ENCODE measurements at places on chromosomes 7 and 10.

DNA sequence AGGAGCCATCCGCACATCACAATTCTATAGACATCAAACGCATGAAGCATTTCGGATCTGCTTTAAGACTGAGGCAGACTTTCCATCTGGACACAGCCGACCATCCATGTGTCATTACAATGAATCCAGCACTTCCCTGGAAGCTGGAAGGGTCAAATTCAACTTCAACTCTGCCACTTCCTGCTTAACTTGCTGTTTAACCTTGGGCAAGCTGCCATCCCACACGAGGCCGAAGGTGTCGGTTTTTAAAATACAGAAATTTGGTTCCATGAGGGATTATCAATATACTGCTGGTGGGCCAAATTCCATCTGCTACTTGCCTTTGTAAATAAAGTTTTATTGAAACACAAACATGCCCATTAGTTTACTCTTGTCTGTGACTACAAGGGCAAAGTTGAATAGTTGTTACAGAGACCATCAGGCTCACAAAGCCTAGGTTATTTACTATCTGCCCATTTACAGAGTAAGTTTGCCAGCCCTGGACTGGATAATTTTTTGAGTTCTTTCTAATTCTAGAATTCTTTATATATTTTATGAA lies 134.6 kb downstream of the FAM204A start:
- no peak for DNase-seq

DNA sequence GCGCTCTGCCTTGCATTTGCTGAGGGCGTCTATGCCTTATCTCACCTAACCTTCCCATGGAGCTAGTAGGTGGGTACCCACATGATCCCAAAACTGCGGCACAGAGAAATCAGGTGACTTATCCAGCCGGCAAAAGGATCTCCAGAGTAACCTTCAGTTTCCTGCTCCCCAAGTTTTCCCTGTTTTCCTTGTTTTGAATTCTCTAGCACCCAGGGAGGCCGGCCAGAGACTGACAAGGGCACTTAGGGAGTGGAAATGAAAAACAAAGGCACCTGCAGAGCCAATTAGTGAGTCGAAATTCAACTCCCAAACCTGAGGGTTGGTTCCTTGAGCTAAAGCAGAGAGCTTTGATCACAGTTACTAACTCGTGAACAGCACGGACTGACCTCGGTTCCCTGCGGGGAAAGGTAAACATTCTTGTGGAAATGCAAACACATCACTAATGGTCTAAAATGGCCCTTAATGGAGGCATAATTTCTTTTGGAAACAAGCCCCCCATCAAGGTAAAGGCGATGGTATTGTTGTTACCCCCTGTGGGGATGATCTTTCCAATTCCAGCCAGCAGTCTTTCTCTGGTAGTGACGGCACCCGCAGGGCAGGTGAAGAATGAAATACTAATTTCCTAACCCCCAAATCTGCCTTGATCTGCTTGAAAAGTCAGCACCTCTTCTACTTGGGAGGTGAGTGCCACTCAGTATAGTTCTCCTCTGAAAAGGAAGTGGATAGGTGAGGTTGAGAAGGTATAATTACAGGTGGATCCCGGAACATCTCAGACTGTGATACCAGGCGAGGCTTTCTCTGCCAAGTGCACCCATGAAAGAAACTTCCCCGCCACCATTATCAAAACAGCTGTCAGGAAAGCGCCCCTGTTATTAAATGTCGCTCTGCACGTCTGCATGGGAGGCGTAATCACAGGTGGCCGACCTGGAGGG lies 365.6 kb upstream of the AUTS2 start:
- DNase-seq = no peak

DNA sequence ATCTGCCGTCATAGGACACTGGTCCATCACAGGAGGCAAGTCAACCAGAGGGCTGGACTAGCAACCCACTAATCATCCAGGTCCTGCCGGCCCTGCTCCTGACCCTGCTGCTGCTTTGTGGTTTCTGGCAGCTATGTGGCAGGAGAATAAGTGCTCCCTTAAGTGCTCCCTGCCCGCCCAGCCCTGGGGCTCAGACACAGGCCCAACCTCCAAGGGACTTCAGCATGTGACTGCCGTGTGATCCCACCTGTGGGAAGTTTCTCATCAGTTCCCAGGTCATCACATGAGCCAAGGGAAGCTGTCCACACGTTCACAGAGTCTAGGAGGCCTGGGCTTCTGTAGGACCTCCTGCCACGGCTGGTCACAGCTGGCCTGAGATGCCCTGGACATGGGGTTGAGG lies 34.2 kb upstream of the ZNF488 start:
- DNase-seq = no peak

GRCh38 chr7:31071645-31072029 lies 19.5 kb downstream of the ADCYAP1R1 start:
- no peak for DNase-seq

- no peak for DNase-seq
These were observed 590.6 kb upstream of the C7orf33 start for GRCh38 chr7:147999962-148000361.

DNA sequence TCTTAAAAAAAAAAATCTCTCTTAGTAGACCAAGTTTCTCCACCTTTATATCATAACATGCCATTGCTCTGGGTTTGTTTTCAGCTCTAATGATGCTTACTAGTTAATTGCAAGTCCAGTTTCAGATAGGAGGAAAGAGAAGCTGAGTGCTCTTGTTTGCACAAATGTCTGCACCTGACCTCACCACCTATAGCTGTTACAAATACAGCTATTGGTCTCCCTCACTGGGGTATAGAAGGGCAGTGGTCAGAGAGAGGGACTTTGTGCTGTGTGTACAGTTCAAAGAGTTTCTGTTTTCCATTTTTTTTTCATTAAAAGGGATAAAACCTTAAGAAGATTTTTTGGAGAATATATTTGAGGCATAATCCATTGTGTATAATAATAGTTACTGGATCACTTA lies 52.7 kb downstream of the TAS2R16 start:
- DNase-seq = no peak

GRCh38 chr10:65566906-65567305 lies 1358.9 kb upstream of the LRRTM3 start:
- DNase-seq = no peak

DNA sequence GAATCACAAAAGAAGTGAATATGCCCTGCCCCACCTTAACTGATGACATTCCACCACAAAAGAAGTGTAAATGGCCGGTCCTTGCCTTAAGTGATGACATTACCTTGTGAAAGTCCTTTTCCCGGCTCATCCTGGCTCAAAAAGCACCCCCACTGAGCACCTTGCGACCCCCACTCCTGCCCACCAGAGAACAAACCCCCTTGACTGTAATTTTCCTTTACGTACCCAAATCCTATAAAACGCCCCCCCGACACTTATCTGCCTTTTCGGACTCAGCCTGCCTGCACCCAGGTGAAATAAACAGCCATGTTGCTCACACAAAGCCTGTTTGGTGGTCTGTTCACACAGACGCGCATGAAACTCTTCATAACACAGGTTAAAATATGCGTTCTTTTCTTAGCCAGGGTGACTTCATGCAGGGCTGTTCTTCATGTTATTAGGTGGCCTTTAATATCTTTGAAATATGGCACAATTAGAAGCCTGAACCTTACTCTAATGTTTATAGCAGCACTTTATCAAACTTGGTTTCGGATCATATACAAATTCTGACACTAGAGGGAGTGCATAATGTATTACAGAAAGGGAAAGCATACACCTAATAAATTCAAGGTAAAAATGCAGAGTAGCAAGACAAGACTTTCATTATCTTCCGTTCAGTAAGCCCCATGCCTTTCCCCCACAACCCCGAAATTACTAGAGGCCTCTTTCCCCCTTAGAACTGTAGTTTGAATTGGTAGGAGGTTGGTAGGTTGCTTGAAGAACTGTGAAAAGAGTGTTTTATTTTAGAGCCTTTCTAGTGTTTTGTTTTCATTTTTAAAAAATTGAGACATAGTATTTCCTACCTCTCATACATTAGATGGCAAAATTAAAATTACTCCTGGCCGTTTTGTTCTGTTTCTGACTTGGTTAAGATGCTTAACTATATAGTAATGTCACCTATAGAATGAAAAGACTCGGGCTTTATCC lies 117.9 kb downstream of the NPY start:
- DNase-seq = no peak

- DNase-seq = no peak
These were observed 90.4 kb downstream of the DYNC2I1 start for GRCh38 chr7:158946771-158947170.

DNA sequence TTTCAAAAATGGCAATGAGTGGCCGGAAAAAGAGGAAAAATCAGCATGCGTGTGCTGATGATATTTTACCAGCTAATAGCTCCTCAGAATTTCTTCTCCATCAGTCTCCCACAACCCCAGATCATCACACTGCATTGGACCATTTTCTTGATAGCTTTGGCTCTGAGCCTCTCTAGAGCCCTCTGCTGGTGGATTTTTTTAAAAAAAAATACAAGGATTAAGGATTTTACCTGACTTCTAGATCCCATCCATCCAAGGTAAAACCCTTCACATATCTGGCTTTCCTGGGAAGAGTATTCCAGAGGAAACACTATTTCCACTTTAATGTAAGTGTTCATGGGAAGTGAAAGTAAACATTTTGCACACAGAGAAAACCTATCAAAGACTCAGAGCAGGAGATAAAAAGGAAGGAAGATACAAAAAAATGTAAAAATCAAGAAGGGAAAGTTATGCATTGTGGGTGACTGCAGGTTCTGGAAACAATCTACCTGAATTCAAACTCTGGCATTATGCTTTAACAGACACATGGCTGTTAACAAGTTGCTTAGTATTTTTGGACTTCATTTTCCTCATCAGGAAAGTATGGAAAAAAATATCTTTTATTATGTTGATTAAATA lies 380.9 kb downstream of the LRRTM3 start:
- DNase-seq = no peak

GRCh38 chr10:33102071-33102470 lies 144.0 kb upstream of the ITGB1 start:
- DNase-seq = no peak

- DNase-seq = no peak
These were observed 20.0 kb upstream of the GALNTL5 start for GRCh38 chr7:151936207-151936606.

DNA sequence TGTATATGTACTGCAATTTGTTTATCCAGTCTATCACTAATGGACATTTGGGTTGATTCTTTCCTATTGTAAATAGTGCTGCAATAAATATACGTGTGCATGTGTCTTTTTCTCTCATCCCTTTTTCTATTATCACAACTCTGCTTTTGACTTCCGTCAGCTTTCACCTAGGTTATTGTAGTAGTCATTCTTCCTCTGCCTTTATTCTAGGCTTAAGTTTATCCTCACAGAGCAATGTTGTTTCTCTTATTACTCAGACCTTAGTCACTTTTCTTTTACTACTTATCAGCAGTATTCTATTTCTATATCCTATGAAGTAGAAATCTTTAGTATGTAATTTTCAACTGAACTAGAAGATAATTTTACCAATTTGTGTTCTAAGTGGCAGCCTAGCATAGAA lies 175.3 kb upstream of the SEMA3E start:
- no peak for DNase-seq

GRCh38 chr7:4724648-4725013 lies 42.5 kb downstream of the FOXK1 start:
- DNase-seq = no peak

DNA sequence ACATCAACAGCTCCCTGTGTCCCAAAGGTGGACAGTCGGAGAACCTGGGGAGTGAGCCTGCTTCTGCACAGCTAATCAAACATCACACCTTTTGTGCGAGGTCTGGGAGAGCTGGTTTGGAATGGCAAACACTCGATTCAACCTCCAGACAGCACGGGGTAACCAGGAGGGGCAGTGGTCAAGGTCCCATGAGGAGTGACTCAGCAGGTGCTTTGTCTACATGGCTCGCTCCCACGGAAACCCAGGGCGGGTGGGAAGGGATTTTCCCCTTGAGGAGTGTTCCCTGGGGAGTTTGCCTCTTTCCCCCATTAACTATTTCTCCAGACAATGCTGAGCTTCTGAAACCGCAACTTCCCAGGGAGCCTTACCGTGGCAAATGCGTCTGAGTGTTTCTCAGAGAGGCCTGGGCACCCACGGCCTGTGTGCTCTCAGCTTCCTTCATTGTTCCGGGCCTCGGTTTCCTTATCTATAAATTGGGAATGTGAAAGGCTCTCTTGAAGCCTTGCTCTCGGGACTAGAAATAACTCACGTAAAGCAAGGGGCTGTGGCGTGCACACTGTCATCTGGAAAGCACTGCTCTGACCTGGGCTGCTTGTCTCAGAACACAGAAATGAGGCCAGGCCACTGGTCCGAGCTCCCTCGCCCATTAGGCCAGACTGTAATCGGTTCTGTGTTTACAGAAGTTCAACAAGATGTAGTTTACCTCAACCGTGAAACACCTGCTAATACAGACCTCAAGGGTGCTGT lies 14.0 kb upstream of the GTPBP4 start:
- no peak for DNase-seq

Data from stimulated activated CD4-positive, alpha-beta T cell treated with anti-CD3 and anti-CD28 coated beads, TNF-alpha, amount 100 ng/mL, for 24 hours (primary cell).